Right atrium auricular region (tissue), 2 donors: ENCODE measurements at places on chromosomes 12 and 14. TPM values are rescaled to one million over a fixed set of nuclear protein-coding genes. Genes with fewer than 3 reads are reported as not detected.

GRCh38 chr14:92373336-92373735 lies 50.4 kb downstream of the SLC24A4 start:
- no peaks in the 10 kb centered on the region for H3K27me3 ChIP-seq
- DNase-seq, result no peak
- no peaks in the 10 kb centered on the region for H3K4me1 ChIP-seq
- no peak overlapping the region for H3K27ac ChIP-seq

DNA sequence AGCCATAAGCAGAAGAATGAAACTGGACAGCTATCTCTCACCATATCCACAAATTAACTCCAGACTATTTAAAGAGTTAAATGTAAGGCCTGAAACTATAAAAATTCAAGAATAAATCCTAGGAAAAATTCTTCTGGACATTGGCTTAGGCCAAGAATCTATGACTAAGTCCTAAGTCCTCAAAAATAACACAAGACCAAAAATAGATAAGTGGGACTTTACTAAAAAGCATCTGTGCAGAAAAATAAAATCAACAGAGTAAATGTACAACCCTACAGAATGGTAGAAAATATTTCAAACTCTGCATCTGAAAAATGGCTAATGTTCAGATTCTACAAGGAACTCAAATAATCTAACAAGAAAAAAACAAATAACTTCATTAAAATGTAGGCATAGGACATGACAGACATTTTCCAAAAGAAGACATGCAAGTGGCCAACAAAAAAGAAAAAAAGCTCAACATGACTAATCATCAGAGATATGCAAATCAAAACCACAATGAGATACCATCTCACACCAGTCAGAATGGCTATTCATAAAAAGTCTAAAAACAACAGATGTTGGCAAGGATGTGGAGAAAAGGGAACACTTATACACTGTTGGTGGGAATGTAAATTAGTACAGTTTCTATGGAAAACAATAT lies 61.0 kb upstream of the PPFIA2 start:
- H3K27ac ChIP-seq, result no peak overlapping the region
- H3K4me3 ChIP-seq, result no peak overlapping the region
- no peaks in the 10 kb centered on the region for H3K27me3 ChIP-seq
- no peak for DNase-seq
- H3K4me1 ChIP-seq, result no peaks in the 10 kb centered on the region
- no peaks in the 10 kb centered on the region for H3K36me3 ChIP-seq

DNA sequence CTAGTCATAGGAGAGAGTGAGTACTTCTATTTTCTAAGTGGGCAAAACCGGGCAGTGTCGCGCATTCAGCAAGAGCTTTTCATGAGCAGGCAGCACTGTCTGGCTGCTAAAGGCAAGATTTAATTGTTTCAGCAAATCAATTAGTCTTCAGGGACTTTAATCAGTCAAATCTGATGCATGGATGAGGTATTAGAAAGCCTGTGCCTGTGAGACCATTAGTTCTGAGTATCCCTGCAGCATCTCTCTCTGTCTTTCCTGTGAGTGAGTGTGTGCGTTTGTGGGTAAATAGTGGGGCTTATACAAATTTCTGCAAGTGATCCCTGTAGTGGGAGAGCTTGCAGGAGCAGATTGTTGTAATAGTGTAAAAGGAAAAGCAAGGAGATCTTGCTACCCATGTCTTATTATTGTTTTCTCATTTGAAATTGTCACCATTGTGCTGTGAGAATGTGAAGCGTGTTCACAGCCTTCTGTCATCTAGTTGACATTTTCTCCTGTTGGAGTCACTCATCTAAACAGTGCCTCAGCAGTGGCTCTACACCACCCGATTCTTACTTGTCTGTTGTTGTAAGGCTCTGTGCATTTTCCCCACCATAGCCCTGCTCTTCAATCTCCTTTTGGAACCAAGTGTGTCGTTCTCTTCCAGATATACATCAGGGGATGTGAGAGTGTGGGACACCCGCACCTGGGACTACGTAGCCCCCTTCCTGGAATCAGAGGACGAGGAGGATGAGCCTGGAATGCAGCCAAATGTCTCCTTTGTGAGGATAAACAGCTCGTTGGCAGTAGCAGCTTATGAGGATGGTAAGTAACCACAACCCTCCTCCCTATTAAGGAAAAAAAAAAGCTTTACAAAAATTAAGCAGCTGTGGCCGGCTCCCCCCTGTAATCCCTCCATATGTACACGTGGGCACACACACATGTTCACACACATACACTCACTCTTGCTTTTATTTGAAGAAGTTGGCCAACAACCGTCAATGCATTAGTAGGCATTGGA lies 53.6 kb downstream of the FBXW8 start:
- no peaks in the 10 kb centered on the region for H3K27me3 ChIP-seq
- no peak overlapping the region for H3K4me3 ChIP-seq
- no peaks in the 10 kb centered on the region for H3K4me1 ChIP-seq
- H3K27ac ChIP-seq, result no peak overlapping the region
- no peak for DNase-seq

DNA sequence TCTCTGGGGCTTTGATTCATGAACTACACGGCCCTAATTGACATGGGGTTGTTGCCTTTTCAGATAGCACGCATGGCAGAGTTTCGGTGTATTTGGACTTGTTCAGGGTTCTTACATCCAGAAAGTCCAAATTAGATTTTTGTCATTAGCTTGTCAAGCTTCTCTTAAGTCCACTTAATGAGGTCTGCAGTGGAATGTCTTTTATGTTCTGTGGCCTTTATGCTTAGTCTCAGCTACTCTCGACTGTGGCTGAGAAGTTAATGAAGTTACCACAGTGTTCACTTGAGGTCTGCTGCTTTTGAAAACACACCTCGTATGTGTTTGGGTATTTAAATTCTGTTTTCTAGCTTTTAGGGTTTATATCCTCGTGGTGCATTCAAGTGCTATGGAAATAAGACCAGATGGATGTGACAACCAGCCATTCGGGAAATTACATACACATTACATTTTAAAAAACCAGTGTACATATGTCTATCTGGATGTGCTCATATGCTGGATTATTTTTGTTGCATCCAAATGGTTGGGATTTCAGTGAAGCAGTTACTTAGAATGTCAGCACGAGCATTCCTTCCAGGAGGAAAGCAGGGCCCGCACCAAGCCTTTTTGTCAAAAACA lies 80.2 kb downstream of the RMST start:
- no peaks in the 10 kb centered on the region for H3K36me3 ChIP-seq
- no peak for DNase-seq
- no peaks in the 10 kb centered on the region for H3K4me1 ChIP-seq

DNA sequence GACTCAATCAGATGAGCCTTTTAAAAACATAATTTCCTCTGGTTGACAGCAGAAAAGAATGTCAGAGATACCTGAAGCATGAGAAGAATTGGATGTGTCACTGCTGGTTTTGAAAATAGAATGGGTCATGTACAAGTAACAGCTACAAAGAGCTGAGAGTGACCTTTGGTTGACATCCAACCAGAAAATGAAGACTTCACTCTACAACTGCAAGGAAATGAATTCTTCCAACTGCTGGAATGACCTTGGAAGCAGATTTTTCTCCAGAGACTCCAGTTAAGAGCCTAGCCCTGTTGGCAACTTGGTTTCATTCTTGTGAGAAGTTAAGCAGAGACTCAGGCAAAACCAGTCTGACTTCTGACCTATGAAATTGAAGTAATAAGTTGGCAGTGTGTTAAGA lies 505.9 kb downstream of the SLC16A7 start:
- no peak overlapping the region for H3K27ac ChIP-seq
- no peaks in the 10 kb centered on the region for H3K36me3 ChIP-seq
- no peaks in the 10 kb centered on the region for H3K4me1 ChIP-seq
- no peak for DNase-seq

DNA sequence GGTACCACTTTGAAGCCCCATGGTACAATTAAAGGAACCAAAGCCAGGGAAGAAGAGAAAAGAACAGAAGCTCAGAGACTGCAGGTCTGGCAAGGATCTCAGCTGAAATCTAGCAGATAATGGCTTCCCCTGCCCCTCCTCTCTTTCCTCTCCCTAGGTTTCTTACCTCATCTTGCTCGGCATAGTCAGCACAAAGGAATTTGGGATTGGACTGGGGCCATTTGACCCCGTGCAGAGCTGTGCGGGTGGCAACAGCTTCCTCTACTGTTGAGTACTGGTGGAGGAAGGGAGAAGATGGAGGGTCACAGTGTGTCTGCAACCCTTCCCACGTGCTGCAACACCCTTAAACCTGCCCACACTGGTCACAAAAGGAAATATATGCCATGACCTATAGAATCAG lies 4.7 kb upstream of the CDH24 start:
- peak; percentile 81 for DNase-seq
- H3K4me3 ChIP-seq, result no peak overlapping the region
- no peak overlapping the region for H3K27ac ChIP-seq
- peaks cover 82% of the 10 kb centered on the region for H3K36me3 ChIP-seq
- H3K27me3 ChIP-seq, result no peaks in the 10 kb centered on the region
- H3K4me1 ChIP-seq, result no peaks in the 10 kb centered on the region

RHEBL1 gene
- not detected for total RNA-seq

CCDC177 gene
- not detected for total RNA-seq

HAL gene
- 0.93 TPM for total RNA-seq

DNAH10 gene
- 0.11 TPM for total RNA-seq

DPY19L2 gene
- 19.1 TPM for total RNA-seq
